ENCODE measurements at places on chromosomes 4 and X. TPM values are rescaled to one million over a fixed set of nuclear protein-coding genes. Genes with fewer than 3 reads are reported as not detected.

Gene PRRG1
- 4.9 TPM for total RNA-seq

Gene F9
- 0.06 TPM for total RNA-seq

Gene MAGEA10
- 6.1 TPM for total RNA-seq

Gene HEPH
- total RNA-seq: 6.3 TPM

Gene NBDY
- total RNA-seq: 33.1 TPM

Gene TLR3
- total RNA-seq: 2.3 TPM

Gene PRRG3
- total RNA-seq: 0.94 TPM

Measured in testis (tissue), 5 donors.